ENCODE measurements at places on chromosomes 1 and 21.

- peak; percentile 84 for DNase-seq
Measured at GRCh38 chr1:22052115-22053016, at the start of gene CDC42. TSS of gene CDC42 (plus strand) at chr1:22052709. CDS start at chr1:22078479, 25,770 bp downstream.

GRCh38 chr1:116554924-116555323 is 15.9 kb downstream of the CD58 start:
- no peak for DNase-seq

DNA sequence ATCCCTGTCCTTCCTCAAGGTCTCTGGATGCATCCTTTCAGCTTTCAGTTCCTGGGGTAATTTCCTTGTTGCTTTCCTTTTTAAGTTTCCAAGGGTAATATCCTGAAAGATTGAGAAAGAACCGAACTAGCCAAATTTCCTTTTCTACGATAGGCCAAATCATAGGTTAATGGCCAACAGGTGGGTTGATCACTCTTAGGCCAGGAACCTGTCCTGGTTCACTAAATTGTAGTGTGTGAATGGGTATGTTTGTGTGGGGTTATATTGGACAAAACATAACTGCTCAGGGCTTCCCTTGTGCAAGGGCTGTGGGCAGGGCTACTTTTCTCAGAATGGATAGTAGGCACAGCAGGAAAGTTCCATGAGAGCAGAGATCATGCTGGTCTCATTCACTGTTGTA is 17.1 kb downstream of the UBE2T start:
- no peak for DNase-seq

GRCh38 chr1:237690656-237691055 is 200.1 kb downstream of the ZP4 start:
- no peak for DNase-seq

DNA sequence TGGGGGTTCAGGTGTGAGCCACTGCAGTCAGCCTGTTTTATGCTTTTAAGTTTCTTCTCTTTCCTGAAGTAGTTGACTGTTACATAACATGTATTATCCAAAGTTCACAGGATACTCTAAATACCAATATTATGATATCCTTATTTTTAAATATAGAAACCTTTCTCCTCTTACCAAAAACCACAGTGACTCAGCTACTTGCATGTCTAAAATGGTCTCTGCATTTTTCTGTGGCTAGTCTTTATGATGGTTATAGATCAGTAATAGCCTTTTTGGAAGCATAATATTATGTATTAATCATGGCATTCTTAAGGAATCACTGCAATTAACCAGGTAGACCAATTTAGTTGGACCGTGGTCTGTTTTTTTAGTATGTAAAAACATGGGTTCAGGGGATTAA is 210.8 kb upstream of the CACYBP start:
- no peak for DNase-seq

- DNase-seq: no peak
Measured at GRCh38 chr1:6157528-6158174, 22.5 kb downstream of the CHD5 start.

DNA sequence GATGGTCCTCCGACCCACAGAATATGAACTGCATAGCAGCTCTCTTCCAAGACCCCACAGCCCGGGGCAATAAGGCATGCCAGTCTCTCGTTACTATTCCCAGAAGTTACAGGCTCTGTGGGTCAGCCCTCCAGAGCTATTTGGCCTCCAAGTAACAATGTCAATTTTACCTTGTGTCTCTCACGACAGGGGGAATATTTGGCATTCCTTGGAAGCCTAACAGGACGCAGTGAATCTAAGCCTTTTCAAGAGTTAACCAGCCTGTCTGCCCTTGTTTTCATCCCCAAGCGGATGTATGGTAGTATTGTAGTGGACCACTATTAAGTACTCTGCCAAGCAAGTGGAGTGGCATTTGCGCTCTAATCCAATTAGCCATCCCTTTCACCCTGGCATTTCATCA is 24.4 kb upstream of the GNG4 start:
- no peak for DNase-seq

- no peak for DNase-seq
Measured at GRCh38 chr1:225941187-225941941, at the start of gene LEFTY2. TSS of gene LEFTY2 (minus strand) at chr1:225941220. CDS start at chr1:225941140, 80 bp downstream.

GRCh38 chr1:62912028-62912638 is 128.2 kb downstream of the ATG4C start:
- no peak for DNase-seq

DNA sequence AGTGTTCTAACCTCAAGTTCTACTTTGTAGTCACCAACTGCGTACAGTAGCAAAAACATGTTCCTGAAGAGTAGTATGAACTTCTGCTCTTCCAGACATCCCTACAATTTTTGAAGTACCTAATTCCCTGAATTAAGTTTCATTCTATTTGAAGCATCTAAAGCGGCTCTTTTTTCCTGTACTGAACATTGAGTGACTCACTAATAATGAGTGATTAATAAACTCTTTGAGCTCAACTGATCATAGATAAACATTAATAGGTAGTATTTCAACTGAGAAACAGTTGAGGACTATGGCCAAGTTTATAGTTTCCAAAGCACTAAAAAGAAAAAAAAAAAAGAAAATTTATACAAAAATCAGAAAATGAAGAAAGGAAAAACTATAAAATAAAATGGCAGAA is 683.1 kb downstream of the LTN1 start:
- DNase-seq: no peak

GRCh38 chr1:94772230-94772641 is 47.9 kb upstream of the SLC44A3 start:
- DNase-seq: no peak

DNA sequence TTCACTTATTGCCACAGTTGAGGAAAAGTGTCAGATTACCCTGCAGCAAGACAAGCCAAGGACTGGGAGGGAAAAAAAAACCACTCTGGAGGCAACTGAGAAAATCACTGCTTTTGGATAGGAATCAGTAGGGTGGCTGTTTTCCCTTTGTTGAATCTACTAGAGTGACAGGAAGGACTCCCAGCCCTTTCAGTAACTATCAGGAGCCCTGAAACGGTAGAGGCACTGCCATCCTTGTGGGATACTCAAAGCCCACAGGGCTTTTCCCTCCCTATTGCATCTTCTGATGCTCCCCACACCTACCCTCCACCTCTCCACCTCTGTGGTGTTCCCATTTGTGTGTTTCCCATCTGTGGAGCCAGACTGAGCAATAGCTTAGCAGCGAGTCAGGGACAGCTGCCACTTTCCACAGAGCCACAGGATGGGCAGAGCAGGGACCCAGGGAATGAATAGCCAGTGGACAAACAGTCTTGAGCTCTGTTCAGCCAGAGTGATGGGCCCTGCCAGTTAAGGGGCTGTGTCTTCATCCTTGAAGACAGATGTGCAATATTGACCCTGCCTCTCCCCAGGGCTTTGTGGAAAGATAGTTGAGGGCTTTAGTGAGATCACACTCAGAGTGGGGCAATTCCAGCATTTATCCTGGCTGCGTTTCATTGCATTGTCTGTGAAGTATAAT is 13.9 kb downstream of the UBIAD1 start:
- DNase-seq: no peak

DNA sequence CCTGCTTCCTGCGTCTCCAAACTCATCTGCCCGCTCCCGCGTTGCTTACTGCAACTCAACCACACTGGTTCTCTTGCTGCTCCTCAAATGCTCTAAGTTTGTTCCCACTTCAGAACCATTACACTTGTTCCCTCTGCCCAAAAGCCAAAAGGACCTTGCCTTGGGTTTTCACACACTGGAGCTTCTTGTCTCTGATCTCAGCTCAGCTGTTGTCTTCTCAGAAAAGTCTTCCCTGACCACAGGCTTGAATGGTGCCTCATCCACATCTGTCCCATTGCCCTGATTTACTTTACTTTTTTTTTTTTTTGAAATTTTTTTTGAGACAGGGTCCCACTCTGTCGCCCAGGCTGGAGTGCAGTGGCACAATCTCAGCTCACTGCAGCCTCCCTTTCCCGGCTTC is 44.3 kb upstream of the SYT14 start:
- DNase-seq: no peak

DNA sequence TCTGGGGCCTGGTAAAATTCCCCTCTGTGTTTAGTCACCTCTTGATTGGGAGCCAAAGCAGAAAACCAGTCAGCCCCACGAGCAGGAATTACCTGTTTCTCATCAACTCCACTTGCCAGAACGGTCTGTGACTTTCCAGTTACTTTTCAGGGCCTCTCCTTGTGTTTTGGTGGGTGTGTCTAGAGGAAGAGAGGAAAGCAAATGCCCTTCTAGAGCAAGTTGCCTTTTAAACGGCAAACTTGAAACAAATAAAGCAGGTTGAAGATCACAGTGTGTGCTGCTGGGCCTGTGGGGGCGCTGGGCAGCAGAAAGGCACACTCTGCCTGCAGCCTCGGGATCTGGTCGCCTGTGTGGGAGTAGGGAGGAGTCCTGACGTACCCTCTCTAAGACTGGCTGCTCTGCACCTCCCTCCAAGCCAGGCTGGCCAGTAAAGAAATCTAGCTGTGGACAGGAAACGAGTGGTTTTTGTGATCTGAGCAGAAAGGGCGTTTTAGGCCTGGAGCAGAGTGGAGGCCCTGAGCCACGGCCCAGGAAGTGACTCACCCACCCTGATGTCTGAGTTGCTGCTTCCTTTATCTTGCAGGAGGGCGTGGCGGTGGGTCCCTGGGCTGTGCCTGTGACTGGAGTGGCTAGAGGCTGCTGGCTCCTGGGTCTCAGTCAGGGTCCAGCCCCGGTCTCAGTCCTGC is 11.1 kb upstream of the S100A11 start:
- no peak for DNase-seq

DNA sequence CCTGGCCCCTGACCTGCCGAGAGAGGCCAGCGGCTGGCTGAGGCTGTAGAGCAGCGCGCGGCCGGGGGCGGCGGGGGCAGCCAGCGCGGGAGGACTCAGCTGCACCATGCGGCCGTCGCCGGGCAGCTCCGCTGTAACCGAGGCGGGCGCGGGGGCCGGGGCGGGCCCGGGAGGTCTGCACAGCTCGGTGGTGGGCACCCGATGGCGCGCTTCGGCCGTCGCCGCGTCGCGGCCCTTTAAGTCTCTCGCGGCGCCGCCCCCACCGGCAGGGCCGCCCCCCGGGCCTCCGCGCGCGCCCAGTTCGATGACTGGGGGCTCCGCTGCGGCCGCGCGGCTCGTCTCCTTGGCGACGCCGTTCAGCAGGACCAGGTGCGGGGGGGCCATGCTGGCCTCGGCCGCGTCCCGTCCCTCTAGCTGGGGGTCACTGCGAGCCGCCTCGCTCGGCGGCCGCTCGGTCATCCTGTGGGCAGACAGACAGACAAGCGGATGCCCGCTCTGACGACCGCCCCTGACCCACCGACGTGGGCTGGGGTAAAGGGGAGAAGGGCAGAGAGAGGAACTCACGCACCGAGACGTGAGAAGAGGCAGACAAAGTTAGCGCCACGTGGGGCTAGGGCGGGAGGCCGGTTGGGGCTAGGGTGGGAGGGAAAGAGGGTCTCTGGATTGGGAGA is 6.5 kb downstream of the TAL1 start:
- DNase-seq: no peak

- DNase-seq: no peak
Measured at GRCh38 chr1:199029401-199029800, 390.6 kb downstream of the PTPRC start.

GRCh38 chr1:1358433-1359271 is at the start of gene MXRA8:
TSS of gene MXRA8 (minus strand) at chr1:1358555. CDS start at chr1:1358504, 51 bp downstream.
- no peak for DNase-seq

DNA sequence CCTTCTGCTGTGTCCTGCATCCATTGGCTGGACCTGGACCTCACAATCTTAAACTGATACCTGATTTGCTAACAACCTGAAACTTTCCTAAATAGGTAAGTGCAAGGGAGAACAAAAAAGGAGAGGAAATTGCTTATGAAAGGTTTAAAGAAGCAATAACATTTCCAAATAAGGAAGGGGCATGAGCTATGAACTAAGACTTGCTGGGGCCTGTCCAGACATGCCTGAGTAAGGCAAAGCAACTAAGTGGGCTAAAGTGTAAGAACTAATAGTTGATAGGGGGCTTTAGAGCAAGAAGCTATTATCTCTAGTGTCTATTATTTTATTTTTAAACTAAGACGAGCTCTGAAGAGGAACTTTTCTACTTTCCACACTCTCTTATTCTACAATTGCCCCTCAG is 11.6 kb downstream of the JMJD4 start:
- DNase-seq: no peak

DNA sequence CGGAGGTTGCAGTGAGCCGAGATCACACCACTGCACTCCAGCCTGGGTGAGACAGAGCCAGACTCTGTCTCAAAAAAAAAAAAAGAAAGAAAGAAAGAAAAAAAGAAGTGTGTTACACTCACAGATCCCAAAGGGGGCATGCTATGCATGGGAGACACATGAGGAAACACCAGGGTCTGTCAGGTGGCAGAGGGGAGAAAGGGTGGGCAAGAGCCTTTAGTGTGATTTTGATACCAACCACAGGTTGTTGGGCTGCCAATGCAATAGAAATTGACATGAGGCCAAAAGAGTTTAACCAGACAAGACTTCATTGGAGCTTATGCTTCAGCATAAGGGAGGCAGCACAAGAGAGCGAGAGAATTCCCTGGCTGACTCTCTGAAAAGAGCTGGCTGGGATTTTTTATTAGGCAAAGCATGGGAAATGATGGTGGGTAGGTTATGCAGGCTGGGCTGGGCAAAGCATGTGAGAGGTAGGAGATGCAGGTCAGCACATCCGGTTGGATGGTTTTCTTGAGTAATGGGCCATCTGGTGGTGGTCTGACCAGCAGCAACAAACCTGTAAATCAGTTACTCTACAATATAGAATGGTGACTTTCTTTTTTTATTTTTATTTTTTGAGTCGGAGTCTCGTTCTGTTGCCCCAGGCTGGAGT is 11.7 kb upstream of the EXTL1 start:
- no peak for DNase-seq

- no peak for DNase-seq
Measured at GRCh38 chr1:225825078-225825477, 15.2 kb downstream of the EPHX1 start.

- no peak for DNase-seq
Measured at GRCh38 chr1:160888926-160889325, 3.9 kb upstream of the ITLN1 start.

GRCh38 chr1:107464827-107465226 is 324.0 kb downstream of the NTNG1 start:
- no peak for DNase-seq

GRCh38 chr1:59089922-59090457 is 206.9 kb upstream of the FGGY start:
- no peak for DNase-seq

- no peak for DNase-seq
Measured at GRCh38 chr1:15849775-15850324, 2.3 kb downstream of the SPEN start.

DNA sequence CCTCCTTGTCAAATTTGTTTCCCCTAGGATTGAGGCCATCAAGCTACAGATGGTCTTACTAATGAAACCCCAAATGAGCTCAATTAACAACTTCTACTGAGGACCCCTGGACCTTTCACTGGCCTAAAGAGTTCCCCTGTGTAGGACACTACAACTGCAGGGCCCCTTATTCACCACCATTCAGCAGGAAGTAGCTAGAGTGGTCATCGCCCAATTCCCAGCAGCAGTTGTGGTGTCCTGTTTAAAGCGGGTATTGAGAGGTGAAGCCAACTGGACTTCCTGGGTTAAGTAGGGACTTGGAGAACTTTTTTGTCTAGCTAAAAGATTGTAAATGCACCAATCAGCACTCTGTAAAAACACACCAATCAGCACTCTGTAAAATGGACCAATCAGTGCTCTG is 1466.9 kb downstream of the KCNT2 start:
- DNase-seq: no peak
